ENCODE measurements at places on chromosomes 2 and 18. TPM values are rescaled to one million over a fixed set of nuclear protein-coding genes. Genes with fewer than 3 reads are reported as not detected.
A peak's percentile ranks its signal among the peaks of the same experiment; 100 is the strongest.

AGXT gene
- total RNA-seq, result 2.2 TPM

TTC27 gene
- total RNA-seq, result 7.1 TPM

- H3K36me3 ChIP-seq, result no peaks in the 10 kb centered on the region
- H3K27ac ChIP-seq, result no peak overlapping the region
- H3K4me1 ChIP-seq, result peaks cover 8% of the 10 kb centered on the region
- no peaks in the 10 kb centered on the region for H3K27me3 ChIP-seq
- H3K4me3 ChIP-seq, result no peak overlapping the region
Measured at GRCh38 chr2:8009010-8009597, 672.8 kb upstream of the ID2 start.

RGPD3 gene
- total RNA-seq, result 0.41 TPM

GBX2 gene
- total RNA-seq, result not detected

DNA sequence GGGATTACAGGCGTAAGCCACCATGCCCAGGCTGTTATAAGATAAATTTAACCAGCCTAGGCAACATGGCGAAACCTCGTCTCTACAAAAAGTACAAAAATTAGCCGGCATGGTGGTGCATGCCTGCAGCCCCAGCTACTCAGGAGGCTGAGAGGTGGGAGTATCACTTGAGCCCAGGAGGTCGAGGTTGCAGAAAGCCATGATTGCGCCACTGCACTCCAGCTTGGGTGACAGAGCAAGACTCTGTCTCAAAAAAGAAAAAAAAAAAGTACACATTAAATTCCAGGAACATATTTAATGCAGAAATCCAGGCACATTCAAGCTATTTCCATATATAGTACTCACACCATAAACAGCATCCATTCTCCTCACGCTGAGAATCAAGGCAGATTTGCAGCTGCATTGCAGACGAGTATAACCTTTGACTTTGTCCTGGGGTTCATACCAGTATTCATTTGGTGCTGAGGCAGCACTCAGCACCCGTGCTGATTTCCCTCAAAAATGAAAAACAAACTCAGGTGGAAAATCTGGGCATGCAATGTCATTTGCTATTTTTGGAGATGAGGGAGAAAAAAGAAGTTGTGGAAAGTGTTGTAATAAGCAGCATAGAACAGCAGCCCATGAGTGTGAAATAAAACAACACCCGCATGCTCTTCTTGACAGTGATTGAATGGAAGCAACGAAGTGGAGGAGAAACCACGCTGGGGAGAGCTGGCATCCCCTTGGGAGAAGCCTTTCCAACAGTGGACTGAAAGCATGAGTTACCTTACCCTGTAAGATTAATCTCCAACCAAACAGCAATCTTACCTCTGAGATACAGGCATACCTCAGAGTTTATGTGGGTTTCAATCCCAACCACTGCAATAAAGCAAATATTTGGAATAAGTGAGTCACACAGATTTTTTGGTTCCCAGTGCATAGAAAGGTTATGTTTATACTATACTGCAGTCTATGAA lies 46.8 kb upstream of the ANXA4 start:
- DNase-seq, result no peak
- no peak overlapping the region for H3K4me3 ChIP-seq
- peaks cover 8% of the 10 kb centered on the region for H3K4me1 ChIP-seq
- H3K36me3 ChIP-seq, result no peaks in the 10 kb centered on the region

DNA sequence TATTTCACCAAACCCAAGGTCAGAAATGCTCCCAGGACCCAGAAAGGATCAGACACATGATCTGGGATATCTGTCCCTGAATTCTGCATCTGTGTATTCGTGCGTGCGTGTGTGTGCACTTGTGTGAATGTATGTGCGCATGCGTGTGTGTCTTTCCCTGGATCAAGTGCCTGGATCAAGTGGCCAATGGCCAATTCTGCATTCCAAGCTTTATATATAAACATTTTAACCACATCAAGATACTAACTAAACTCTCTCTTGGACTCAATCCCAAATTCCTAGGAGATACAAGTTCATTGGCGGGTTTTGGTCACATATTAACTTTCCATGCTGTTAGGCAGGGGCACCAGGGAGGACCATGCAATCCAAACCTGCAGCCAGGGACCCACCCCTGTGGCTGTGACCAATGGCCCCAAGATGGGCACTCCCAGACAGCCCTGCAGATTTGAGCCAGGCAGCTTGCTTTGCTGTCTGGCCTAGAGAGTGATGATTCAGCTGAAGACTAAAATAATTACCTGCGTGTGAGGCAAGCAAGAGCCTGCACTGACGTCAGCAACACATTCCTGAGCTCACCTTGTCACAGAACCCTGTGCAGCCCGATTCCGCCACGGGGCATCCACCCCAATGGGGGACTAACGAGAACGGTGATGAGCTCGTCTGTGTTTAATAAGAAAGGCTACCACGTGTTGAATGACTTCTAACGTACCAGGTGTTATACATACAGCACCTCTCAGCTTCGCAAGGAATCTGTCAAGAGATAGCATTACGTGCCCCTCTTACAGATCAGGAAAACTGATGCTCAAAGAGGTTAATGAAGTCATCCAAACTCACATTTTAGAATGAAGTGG lies 45.3 kb upstream of the ROCK2 start:
- peaks cover 45% of the 10 kb centered on the region for H3K4me1 ChIP-seq
- no peak overlapping the region for H3K4me3 ChIP-seq
- no peaks in the 10 kb centered on the region for H3K27me3 ChIP-seq
- DNase-seq, result peak; percentile 75
- no peaks in the 10 kb centered on the region for H3K36me3 ChIP-seq
- H3K27ac ChIP-seq, result peak overlapping the region; percentile 78

GPR45 gene
- not detected for total RNA-seq

- H3K4me1 ChIP-seq, result no peaks in the 10 kb centered on the region
- no peaks in the 10 kb centered on the region for H3K27me3 ChIP-seq
- no peaks in the 10 kb centered on the region for H3K36me3 ChIP-seq
- H3K4me3 ChIP-seq, result no peak overlapping the region
Measured at GRCh38 chr2:40820319-40820718, 368.4 kb upstream of the SLC8A1 start.

- peaks cover 10% of the 10 kb centered on the region for H3K4me1 ChIP-seq
- H3K27ac ChIP-seq, result no peak overlapping the region
- peak overlapping the region; percentile 36 for H3K4me3 ChIP-seq
- H3K27me3 ChIP-seq, result peaks cover 40% of the 10 kb centered on the region
Measured at GRCh38 chr2:106065268-106065982, 128.7 kb downstream of the UXS1 start.

Data from transverse colon (tissue), 4 donors.